ENCODE measurements at places on chromosomes 2 and 18.

GRCh38 chr2:44596537-44597320 is 235.0 kb downstream of the CAMKMT start:
- DNase-seq = no peak

DNA sequence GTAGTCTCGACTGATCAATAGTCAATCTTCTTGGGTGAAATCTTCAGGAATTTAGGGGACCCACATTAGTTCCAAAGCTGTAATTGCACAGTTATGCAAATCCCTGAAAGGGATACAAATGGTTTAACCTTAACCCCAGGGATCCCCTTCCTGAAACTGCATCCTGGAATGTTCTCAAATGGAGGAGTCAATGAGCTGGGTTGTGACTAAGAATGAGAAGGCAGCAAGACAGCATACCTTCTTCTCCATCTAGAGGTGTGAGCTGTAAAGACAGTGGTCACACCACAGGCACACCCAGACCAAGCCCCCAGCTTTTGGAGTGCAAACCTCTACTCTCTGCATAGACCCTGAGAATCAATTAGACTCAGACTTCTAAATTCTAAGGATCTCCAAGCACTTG is 164.7 kb upstream of the MEIS1 start:
- no peak for DNase-seq

- DNase-seq = no peak
Measured at GRCh38 chr2:72895759-72896281, 8.6 kb downstream of the SPR start.

DNA sequence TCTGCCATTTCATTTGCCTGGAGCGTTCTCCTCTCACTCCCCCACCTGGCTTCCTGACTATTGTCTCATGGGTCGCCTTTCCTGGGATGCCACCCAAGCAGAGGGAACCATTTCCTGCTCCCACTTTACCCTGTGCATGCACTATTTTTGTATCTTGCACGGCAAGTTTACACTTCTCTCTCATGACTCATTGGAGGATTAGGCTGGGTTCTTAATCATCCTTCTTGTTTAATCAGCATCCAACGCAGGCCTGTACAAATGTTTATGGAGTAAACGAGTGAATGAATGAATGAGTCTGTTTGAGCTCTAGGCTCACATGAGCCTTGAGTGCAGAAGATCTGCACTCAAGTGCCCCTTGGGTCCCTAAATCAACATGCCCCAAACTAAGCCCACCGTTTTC is 3.8 kb upstream of the ARHGAP25 start:
- no peak for DNase-seq

DNA sequence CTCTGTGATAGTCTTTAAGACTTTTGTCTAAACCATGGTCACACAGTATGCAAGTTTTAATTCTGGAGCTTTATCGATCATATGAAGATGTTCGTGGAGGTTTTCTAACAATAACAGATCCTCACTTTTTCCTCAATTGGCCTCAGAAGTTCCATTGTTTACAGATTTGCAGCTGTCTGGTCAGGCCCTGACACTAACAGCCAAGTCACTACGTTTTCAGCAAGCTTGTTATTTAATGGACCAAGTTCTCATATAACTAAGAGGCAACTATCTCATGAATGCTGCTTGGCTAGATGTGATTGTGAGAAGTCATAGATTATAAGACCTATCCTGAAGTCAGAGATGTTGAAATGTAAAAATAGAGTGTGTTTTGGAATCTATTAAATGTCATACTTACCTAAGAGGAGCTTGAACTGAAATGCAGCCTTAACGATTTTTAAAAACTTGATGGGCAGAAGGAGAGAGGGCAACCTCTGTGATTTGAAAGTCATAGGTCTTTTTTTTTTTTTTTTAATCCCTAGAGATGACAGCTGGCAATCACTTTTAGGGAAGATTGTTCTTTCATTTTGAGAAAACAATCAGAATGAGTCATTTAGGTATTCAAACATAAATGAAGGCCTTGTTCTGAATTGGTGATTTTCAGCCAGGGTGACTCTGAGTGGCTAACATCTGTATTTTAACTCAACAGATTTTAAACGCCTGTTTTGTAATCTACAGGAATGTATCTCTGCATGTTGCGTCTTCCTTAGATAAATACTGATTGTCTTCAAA is 48.4 kb upstream of the NEMP2 start:
- no peak for DNase-seq

GRCh38 chr2:234679741-234680687 is 183.1 kb upstream of the ARL4C start:
- DNase-seq = no peak

DNA sequence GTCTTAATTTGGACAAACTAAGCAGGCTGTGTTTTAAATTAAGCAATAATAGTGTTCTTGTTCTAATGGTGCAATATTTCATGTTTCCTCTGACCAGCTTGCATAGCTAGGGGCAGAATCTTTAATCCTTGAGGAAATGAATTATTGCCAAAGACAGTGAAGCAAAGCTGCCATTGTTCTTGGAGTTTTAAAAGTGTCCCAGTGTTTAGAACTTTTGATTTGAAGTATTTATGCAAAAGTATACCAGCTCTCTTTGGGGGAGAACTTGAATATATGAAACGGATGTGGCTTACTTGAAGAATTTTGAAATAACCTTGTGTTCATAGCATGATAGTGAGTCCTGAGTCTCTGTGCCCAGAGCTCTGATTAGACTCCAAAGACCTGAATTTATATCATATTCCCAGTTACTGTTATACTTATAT is 33.4 kb downstream of the ITGA6 start:
- DNase-seq = no peak

DNA sequence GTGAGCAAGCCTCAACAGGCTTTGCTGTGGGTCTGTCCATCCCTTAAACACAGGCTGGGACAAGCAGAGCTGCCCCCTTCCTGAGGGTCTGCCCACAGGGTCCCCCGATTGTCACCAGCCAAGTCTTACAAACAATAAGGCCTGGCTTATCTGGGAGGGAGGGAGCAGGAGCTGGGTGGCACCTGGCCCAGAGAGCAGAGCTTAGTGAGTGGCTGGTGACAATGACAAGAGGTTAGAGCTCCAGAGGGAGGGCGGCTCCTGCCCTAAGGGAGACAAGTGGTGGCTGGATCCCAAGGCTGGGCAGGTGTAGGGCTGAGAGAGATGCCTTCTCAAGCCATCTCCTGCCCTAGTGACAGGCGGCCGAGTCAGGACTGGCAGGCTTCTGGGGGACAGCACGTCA is 125.5 kb downstream of the KLHL29 start:
- DNase-seq = no peak

DNA sequence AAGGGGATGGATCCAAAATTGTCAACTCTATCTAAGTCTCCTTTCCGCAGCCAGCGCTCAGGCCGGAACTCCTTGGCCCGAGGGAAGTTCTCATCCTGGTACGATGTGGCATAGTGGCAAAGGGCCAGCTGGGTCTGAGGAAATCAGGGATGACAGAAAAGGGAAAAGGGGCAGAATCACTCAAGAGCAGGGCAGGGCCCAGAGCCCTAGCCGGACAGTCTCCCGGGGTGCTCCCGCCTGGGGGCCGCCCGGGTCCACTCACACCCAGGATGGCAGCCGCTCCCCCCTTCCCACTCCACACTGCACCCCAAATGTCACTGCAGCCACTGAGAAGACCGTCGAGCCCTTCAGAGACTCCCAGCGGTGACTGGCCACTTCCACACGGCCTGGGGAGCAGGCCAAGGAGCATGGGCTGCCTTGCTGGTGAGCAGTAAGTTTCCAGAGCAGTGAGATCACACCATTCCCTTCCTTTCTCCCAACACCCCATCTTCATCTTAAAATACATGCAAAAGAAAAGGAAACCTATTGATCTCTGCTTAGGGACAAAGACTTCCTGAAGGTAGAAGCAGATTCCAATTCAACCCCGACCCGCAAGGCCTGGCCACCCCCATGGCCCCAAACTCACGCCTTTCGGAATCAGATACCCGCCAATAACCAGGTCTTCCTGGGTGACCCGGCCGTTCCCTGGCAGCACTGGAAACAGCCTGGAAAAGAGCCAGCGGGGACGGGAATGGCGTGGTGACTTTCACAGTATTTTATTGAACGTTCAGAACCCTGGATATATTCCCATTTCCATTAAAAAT is 26.7 kb downstream of the CYP27C1 start:
- no peak for DNase-seq

DNA sequence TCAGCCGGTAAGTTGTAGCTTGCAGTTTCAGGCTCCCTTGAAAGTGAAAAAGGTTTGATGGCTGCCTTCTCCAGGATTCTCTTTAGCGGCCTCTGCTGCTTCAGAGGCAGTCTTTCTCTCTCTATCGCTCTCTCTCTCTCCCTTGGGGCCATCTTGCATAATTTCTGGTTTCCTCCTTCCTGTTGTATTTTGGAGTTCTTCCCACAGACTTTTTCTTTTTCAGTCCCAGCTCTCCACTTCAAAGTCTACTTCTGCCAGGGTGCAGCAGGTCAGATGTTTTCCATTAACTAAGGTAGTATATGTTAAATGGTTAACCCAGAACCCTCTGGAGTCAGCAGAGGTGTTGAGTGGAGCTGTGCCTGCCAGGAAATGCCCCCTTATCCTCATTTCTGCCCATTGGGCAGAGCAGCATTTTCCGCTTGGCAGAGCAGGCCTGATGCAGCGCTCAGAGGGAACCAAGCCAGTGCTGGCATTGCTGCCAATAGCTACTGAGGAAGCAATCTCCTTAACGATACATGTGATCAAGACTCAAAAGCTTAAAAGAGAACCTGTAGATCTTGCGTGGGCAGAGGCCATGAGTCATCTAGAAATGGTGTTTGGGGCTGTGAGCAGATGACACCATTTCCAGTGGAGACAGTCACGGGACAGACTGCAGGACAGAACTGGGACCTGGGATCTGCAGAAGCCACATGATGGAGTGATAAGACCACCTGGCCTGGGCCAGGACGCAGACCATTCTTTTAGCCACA is 20.8 kb downstream of the DBI start:
- no peak for DNase-seq

- DNase-seq = no peak
Measured at GRCh38 chr2:174878537-174879147, 114.4 kb upstream of the CHRNA1 start.

Measured in stimulated activated CD8-positive, alpha-beta memory T cell treated with anti-CD3 and anti-CD28 coated beads, Interleukin-4, amount 100 ng/mL, for 1 hour (primary cell).